Upper lobe of right lung (tissue), 1 donor: ENCODE measurements at places on chromosomes 5 and 9.

DNA sequence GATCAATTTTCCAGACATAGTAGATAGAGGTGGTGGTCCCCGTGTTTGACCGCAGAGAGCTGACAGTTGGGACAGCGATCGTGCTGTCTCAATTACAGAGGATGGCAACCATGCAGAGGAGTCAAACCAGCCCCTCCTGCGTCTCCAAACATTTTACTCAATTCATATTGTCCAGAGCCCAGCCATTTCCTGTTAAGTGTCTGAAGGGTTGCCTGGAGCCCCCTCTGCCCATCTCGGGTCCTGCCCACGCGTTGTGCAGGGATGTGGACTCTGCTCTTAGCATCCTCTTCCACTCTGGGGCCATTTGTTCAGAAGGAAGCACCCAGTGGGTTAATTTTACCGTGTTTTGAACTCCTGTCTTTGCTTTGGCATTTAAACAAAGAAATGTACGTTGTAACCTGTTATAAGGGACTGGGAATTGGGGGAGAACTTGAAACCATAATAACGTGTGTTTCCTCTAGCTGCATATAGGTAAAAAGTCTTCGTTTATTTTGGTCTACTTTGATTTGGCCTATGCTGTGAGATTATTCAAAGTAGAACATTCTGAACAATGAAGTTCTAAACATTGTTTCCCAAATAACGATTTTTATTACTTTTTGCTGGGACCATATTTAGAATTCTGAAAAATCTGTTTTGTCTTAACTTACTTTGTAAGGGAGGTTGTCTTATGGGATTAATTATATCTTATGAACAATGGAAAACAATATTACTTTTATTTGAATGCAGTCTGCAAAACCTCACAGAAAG is 876 bp downstream of the EGFLAM start:
- peaks cover 78% of the 10 kb centered on the region for H3K27me3 ChIP-seq
- H3K4me3 ChIP-seq, result peak overlapping the region; percentile 38

- no peak overlapping the region for H3K27ac ChIP-seq
- no peaks in the 10 kb centered on the region for H3K27me3 ChIP-seq
- no peaks in the 10 kb centered on the region for H3K36me3 ChIP-seq
- H3K4me1 ChIP-seq, result no peaks in the 10 kb centered on the region
- H3K4me3 ChIP-seq, result no peak overlapping the region
These were observed 260.0 kb downstream of the RAB3C start for GRCh38 chr5:58842852-58843251.

- no peaks in the 10 kb centered on the region for H3K4me1 ChIP-seq
- DNase-seq, result no peak
- no peaks in the 10 kb centered on the region for H3K27me3 ChIP-seq
- H3K36me3 ChIP-seq, result no peaks in the 10 kb centered on the region
These were observed 70.7 kb upstream of the LPAR1 start for GRCh38 chr9:111108946-111109345.

- H3K36me3 ChIP-seq, result no peaks in the 10 kb centered on the region
- H3K4me3 ChIP-seq, result no peak overlapping the region
- DNase-seq, result no peak
- no peak overlapping the region for H3K27ac ChIP-seq
These were observed 16.3 kb upstream of the GPX8 start for GRCh38 chr5:55143624-55144023.

- H3K4me3 ChIP-seq, result peak within 1 kb of the TSS; percentile 82
- no peaks in the 10 kb centered on the region for H3K36me3 ChIP-seq
- peaks cover 6% of the 10 kb centered on the region for H3K4me1 ChIP-seq
- DNase-seq, result peak; percentile 70
- peak within 1 kb of the TSS; percentile 87 for H3K27ac ChIP-seq
These were observed at the start of gene EPB41L4A for GRCh38 chr5:112419164-112419985. EPB41L4A (minus strand) TSS chr5:112419277; CDS start chr5:112419039, 238 bp downstream.

GRCh38 chr9:84993105-84993504 is 323.6 kb downstream of the NTRK2 start:
- H3K4me1 ChIP-seq, result no peaks in the 10 kb centered on the region
- no peaks in the 10 kb centered on the region for H3K36me3 ChIP-seq
- H3K4me3 ChIP-seq, result no peak overlapping the region
- H3K27ac ChIP-seq, result no peak overlapping the region
- no peaks in the 10 kb centered on the region for H3K27me3 ChIP-seq

GRCh38 chr9:71743882-71744281 is 24.4 kb downstream of the CEMIP2 start:
- no peak for DNase-seq
- H3K27me3 ChIP-seq, result no peaks in the 10 kb centered on the region
- no peak overlapping the region for H3K4me3 ChIP-seq
- peaks cover 37% of the 10 kb centered on the region for H3K4me1 ChIP-seq
- peaks cover 49% of the 10 kb centered on the region for H3K36me3 ChIP-seq

GRCh38 chr9:100099722-100100042 is 639 bp downstream of the INVS start:
- no peaks in the 10 kb centered on the region for H3K27me3 ChIP-seq
- peak overlapping the region; percentile 95 for H3K27ac ChIP-seq
- peaks cover 28% of the 10 kb centered on the region for H3K4me1 ChIP-seq
- DNase-seq, result peak; percentile 73

DNA sequence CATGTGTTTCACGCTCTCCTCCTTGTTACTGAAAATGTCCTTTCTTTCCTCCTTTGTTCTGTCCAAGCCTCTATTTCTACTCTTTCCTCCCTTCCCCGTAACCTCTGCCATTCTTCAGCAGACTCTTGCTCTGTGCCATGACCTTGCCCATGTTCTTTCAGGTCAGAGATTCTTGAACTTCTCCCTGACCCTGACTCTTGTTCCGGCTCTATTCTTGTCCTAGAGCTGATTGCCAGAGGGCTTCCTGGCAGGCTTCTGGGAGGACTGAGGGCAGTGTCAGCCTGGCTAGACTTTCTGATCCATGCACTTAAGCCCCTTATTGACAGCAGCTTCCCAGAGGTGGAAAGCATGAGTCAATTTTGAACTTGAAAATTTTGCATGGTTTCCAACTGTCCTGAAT is 174.2 kb downstream of the TMEM161B start:
- no peaks in the 10 kb centered on the region for H3K36me3 ChIP-seq
- H3K4me1 ChIP-seq, result no peaks in the 10 kb centered on the region
- no peaks in the 10 kb centered on the region for H3K27me3 ChIP-seq
- no peak for DNase-seq
- H3K27ac ChIP-seq, result no peak overlapping the region
- no peak overlapping the region for H3K4me3 ChIP-seq

GRCh38 chr5:56169949-56170348 is 63.2 kb downstream of the ANKRD55 start:
- no peak overlapping the region for H3K27ac ChIP-seq
- H3K4me1 ChIP-seq, result peaks cover 31% of the 10 kb centered on the region
- no peaks in the 10 kb centered on the region for H3K27me3 ChIP-seq
- no peaks in the 10 kb centered on the region for H3K36me3 ChIP-seq
